ENCODE measurements at places on chromosomes 3 and 15. TPM values are rescaled to one million over a fixed set of nuclear protein-coding genes. Genes with fewer than 3 reads are reported as not detected.
A peak's percentile ranks its signal among the peaks of the same experiment; 100 is the strongest.

DNA sequence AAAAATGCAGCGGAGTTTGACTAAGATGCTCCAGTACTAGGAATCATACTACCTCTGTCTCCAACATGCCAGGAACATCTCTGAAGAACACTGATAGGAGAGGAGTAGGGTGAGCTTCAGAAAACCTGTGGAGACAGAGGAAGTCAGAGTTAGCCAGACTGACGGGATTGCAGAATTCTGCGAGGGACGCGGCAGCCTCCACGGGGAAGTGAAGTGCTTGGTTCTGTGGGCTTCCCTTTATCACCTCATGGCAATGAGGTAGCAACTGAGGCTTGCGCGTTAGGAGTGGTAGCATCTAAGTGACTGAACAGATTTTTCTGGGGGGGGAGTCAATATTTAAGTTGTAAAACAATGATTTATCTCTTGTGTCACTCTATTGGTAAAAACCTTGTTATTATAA is 226.3 kb downstream of the MCTP2 start:
- no peak for DNase-seq

- DNase-seq = no peak
Observed at GRCh38 chr3:111737047-111737705, 121.9 kb upstream of the PHLDB2 start.

DNA sequence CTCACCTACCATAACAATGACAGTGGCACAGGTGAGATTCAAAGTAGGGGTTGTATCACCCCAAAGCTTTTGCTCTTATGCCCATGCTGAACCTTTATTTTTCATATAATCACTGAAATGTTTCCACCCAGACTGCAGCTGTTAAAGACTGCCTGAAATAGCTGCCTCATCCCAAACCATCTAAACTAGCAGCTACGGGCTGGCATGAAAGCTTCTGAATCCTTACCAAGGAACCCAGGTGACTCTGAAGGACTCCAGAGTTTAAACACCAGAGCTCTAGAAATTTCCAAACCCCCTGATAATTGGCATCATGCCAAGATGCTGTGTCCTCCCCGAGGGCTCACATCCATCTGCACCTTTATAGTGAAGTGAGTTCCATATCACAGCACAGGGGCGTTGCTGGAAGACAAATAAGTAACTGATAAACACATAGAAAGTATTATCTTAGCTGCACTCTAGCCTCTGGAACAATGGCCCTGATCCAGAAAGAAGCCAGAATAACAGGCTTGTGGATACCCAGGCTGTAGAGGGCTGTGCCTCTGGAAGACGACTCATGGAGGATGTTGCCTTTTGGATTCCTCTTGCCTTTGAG is 238.9 kb downstream of the CADPS start:
- no peak for DNase-seq

DNA sequence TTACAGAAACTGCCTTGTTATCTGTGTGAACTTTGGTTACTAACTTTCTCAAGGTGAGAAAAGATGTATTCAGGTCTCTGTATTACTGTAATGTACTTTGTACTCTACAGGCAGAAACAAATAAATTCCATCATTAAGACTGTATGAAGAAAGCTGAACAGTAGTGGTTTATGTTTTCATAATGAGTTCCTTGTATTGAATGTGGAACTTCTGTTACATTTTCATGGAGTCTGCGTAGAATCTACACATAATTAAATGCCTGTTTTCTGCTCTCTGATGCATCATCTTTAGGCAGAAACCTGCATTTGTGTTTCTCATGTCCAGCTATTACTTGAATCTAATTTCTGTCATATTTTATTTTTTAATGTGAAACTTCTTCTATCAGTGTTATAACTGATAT is 302.8 kb downstream of the NLGN1 start:
- no peak for DNase-seq

- no peak for DNase-seq
Observed at GRCh38 chr3:109070211-109070610, 47.7 kb downstream of the MORC1 start.

- peak; percentile 46 for DNase-seq
Observed at GRCh38 chr3:14340960-14341708, 61.3 kb upstream of the SLC6A6 start.

DNA sequence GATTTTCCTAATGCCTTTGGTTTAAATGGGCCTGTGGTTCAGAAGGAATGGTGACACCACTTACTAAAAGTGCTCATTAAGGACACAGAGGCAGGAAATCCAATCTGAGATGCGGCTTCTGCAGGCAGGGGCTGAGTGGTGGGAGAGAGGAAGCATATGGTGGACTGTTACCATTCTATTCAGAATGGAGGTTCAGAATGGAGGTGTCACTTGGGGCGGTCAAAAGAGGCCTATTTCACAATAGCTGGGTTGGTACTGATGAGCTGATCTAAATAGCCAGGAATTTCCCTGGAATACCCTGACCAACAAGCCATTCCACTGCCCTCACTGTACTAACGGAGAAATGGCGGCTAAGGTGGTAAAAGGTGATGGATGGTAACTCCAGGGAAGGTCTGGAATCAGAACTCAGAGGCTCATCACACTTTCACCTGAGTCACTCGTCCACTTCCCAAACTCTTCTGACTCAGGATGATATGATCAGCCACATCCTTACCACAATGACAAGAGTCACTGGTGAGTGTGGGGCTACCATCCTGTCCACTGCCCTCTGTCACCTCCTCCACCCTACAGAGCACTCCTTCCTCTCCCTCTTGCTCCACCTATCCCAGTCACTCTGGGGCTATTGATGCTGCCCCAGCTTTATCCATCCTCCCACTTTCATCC is 15.7 kb downstream of the RFT1 start:
- no peak for DNase-seq

DNA sequence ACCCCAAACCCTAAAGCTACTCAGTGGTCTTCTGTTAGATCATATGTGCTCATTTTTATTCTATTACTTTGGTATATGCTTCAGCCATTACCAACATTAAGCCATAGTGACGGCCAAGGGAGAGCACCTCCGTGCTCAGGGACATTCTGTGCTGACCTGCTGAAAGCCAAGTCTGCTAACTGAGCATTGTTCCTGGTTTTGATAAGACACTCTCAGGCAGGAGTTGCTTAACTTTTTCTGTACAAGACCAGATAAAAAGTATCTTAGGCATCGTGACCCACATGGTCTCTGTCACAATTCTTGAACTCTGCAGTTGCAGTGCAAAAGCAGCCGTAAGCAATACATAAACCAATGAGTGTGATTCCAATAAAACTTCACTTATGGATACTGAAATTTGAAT is 100.6 kb downstream of the KLHL25 start:
- no peak for DNase-seq

DNA sequence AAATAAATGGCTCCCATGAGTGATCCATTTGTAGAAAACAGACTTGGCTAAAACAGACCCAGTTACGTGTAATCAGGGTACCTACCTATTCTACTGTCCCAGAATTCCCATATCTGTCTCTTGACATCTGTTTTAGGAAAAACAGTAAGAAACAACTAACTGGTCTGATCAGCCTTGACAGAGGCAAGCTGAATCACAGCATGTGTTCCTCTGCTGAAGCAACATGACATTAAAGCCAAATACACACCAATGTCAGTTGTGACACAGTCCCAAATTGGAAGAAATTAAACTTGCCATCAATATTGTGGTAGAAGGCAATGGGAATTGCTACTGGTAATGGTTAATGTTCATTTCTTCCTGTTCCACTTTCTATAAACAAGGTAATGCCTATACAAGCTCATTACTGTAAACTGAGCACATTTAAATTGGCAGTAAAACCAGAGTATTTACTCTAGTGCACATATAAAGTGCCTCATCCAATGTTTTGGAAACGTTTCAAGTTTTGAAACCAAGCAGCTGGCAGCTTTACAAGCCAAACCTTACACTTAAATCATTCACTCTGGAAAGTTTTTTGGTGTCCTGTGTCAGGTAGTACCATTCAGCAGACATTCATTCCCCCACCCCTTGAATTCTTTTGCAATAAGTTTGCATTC is 27.0 kb downstream of the ALDH1A2 start:
- DNase-seq = peak; percentile 71

DNA sequence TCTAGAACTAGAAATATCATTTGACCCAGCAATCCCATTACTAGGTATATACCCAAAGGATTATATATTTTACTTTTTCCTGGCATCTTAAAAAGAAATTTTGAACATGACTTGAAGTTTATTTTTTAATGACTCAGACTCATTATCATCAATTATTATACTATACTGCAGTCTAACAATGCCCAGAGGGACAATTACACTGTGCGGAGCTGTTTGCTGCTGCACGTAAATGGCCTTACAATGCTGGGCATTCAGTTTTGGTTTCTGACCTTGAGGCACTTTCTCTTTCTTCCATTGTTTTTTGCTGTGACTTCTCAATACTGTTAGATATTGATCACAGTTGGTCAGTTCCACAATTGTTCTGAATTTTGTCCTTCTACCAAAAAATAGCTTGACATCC is 128.8 kb downstream of the GBE1 start:
- DNase-seq = no peak

- no peak for DNase-seq
Observed at GRCh38 chr15:37070686-37071085, 29.7 kb downstream of the MEIS2 start.

- no peak for DNase-seq
Observed at GRCh38 chr3:177069514-177070329, 127.6 kb downstream of the TBL1XR1 start.

- no peak for DNase-seq
Observed at GRCh38 chr3:56918111-56918568, 116.4 kb upstream of the ARHGEF3 start.

- no peak for DNase-seq
Observed at GRCh38 chr15:79539401-79539800, 107.3 kb downstream of the MINAR1 start.

GRCh38 chr15:42804739-42805138 is 67.8 kb upstream of the CDAN1 start:
- no peak for DNase-seq

GRCh38 chr3:57041674-57042073 is 18.8 kb upstream of the SPATA12 start:
- no peak for DNase-seq

GRCh38 chr3:97822359-97822775 is 556 bp downstream of the CRYBG3 start:
- peak; percentile 48 for DNase-seq

DNA sequence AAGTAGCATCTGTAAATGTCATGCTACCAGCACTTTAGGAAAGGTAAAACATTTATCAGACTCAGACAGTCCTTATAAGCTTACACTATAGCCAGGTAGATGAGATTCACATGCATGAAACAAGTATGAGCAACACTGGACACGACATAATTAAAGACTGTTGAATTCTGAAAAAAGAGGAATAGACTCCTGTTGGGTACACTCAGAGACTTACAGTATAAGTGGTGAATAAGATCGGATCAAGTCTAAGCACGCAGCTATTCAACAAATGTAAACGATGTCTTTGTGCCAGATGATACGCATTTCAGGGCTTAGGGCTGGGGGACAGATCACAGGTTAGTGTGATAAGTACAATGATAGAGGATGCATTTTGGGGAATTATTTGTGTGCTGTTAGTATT is 43.2 kb upstream of the SPPL2A start:
- no peak for DNase-seq

GRCh38 chr3:17808994-17809393 is 66.6 kb upstream of the TBC1D5 start:
- DNase-seq = no peak

DNA sequence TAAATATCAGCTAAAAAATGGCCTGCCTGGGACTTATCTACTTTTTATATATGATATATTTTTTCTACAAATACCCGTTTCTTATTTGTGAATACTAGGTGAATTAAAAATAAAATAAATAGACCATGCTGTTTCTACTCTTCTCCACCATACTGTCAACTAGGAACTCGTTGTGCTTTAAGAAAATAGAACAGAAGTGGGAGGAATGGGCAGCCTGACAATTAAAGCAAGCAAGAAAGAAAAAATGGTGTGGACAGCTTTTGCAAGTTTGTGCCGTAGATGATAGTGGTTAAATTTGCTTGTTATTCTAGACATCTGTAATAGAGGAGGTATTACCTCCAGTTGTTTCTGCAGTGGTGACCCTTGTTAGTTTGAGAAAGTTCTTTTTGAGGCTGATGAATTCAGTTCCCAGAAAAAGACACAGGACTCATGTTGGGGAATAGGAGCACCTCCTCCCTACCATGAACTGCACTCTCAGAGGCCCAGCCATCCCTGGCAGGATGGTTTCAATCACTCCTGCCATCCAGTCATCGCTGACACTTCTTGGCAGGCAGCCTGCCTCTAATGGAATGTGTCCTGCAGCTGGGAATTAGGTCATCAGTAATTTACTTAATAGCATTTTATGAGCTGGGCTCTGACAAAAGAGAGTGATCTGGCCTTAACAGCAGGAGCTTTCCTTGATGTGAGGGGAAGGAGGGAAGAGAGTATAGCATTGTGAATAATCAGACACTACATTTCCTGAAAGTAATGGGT is 105.0 kb upstream of the GAP43 start:
- no peak for DNase-seq

- no peak for DNase-seq
Observed at GRCh38 chr3:61530355-61530754, 31.0 kb upstream of the PTPRG start.

CEP97 gene
- 14.7 TPM for total RNA-seq

ACTC1 gene
- total RNA-seq = 9.6 TPM

FBXO40 gene
- 0.68 TPM for total RNA-seq

TMC3 gene
- total RNA-seq = 0.14 TPM

MYO1E gene
- 92.0 TPM for total RNA-seq

KLHL6 gene
- 1.2 TPM for total RNA-seq

ALG1L2 gene
- not detected for total RNA-seq

CATSPER2 gene
- 3.5 TPM for total RNA-seq

WDR72 gene
- total RNA-seq = 0.80 TPM

RARRES1 gene
- total RNA-seq = 67.9 TPM

FMN1 gene
- total RNA-seq = 7.1 TPM

CPEB1 gene
- 51.8 TPM for total RNA-seq

ANKRD34C gene
- not detected for total RNA-seq

CNTN4 gene
- 5.7 TPM for total RNA-seq

STIMATE gene
- total RNA-seq = 20.5 TPM

C3orf20 gene
- total RNA-seq = 0.28 TPM

TP53BP1 gene
- total RNA-seq = 36.3 TPM

CPA3 gene
- 8.1 TPM for total RNA-seq

MUC13 gene
- total RNA-seq = 1.5 TPM

All from prostate gland (tissue), 2 donors.